ENCODE measurements at places on chromosomes 13 and 19.
A peak's percentile ranks its signal among the peaks of the same experiment; 100 is the strongest.

GRCh38 chr19:54573330-54573872 is at the start of gene LILRA2:
LILRA2 (plus strand) TSS chr19:54573790; CDS start chr19:54573879, 89 bp downstream.
- H3K4me3 ChIP-seq: no peak within 1 kb of the TSS
- no peaks in the 10 kb centered on the region for H3K36me3 ChIP-seq
- peak within 1 kb of the TSS; percentile 62 for H3K27ac ChIP-seq

DNA sequence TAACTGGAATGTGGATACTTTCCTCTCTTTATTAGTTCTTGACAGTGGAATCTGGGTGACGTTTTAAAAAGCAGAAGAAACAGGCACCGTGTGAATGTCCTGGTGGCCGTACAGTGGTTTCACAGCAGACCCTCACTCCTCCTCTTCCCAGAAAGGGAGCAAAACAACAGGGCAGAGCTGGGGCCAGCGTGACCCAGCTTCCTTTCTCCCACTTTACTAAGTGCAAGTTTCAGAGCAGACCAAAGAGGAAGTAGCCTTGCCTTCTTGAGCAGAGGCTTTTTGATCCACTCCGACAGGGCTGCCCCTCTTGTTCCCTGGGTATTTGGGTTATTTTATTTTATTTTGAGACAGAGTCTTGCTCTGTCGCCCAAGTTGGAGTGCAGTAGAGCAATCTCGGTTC is 19.6 kb upstream of the C19orf33 start:
- DNase-seq: no peak
- H3K36me3 ChIP-seq: no peaks in the 10 kb centered on the region
- no peaks in the 10 kb centered on the region for H3K4me1 ChIP-seq
- no peak overlapping the region for H3K4me3 ChIP-seq

GRCh38 chr13:51223560-51224270 is 1.5 kb downstream of the FAM124A start:
- H3K4me1 ChIP-seq: no peaks in the 10 kb centered on the region
- peak overlapping the region; percentile 60 for H3K4me3 ChIP-seq
- H3K27ac ChIP-seq: no peak overlapping the region
- H3K36me3 ChIP-seq: no peaks in the 10 kb centered on the region

DNA sequence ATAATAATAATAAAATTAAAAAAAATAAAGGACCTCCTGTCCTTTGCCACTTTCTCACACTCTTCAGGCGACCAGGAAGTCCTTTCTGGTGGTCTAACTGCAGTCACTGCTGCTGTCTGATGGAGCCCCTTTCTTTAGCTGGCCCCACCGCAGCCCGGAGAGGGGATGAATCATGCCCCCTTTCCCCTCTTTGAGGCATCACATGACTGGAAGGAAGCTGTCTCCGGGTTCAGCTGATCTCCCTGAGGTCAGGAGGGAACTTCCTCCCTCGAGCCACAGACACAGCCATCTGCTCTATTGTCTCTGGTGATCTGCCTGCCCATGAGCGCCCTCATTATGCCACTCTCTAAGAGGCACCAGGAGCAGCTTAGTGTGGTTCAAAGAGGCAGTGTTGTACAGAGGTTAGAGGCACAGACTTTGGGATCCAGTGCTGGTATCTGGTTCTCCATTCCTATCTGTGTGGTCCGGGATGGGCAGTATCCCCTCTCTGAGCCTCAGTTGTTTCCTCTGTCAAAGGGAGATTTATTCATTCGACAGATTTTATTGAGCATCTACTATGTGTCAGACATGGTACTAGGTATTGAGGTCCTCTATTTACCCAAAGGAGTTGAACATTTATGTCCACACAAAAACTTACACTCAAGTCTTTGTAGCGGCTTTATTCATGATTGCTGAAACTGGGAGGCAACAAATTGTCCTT is 30.0 kb downstream of the VAV1 start:
- no peaks in the 10 kb centered on the region for H3K36me3 ChIP-seq
- H3K4me3 ChIP-seq: peak overlapping the region; percentile 94
- DNase-seq: peak; percentile 93
- H3K27ac ChIP-seq: peak overlapping the region; percentile 95

- H3K4me1 ChIP-seq: no peaks in the 10 kb centered on the region
- no peak overlapping the region for H3K27ac ChIP-seq
- H3K27me3 ChIP-seq: no peaks in the 10 kb centered on the region
These were observed 44.4 kb downstream of the COMP start for GRCh38 chr19:18746401-18747325.

All from natural killer cell treated with Interleukin-12 subunit alpha and Interleukin-12 subunit beta and Interleukin-15 and Interleukin-18, amount 100 ng/mL, for 72 hours (primary cell).